ENCODE measurements at places on chromosomes 7 and 10. TPM values are rescaled to one million over a fixed set of nuclear protein-coding genes. Genes with fewer than 3 reads are reported as not detected.

NKX2-3 gene
- total RNA-seq = not detected

- H3K27ac ChIP-seq = no peak overlapping the region
- no peak overlapping the region for H3K4me3 ChIP-seq
- H3K4me1 ChIP-seq = no peaks in the 10 kb centered on the region
- H3K27me3 ChIP-seq = no peaks in the 10 kb centered on the region
- no peak for DNase-seq
- no peaks in the 10 kb centered on the region for H3K36me3 ChIP-seq
Observed at GRCh38 chr7:44239361-44239760, 38.6 kb downstream of the YKT6 start.

- no peak overlapping the region for H3K4me3 ChIP-seq
- H3K27me3 ChIP-seq = no peaks in the 10 kb centered on the region
- H3K4me1 ChIP-seq = no peaks in the 10 kb centered on the region
- H3K36me3 ChIP-seq = no peaks in the 10 kb centered on the region
- DNase-seq = no peak
Observed at GRCh38 chr7:75867390-75867717, 11.5 kb upstream of the RHBDD2 start.

CUL1 gene
- total RNA-seq = 39.7 TPM

SKIDA1 gene
- total RNA-seq = 0.13 TPM

STX1A gene
- total RNA-seq = 3.9 TPM

DNA sequence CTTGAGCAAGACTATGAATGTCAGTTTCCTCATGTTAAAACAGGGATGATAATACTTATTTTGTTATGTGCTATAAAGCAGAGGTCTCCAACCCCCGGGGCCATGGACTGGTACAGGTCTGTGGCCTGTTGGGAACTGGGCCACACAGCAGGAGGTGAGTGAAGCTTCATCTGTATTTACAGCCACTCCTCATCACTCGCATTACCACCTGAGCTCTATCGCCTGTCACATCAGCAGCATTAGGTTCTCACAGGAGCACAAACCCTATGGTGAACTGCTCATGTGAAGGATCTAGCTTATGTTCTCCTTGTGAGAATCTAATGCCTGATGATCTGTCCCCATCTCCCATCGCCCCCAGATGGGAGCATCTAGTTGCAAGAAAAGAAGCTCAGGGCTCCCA is 365.3 kb upstream of the SMIM30 start:
- no peak overlapping the region for H3K4me3 ChIP-seq
- H3K36me3 ChIP-seq = no peaks in the 10 kb centered on the region
- H3K27me3 ChIP-seq = no peaks in the 10 kb centered on the region
- H3K27ac ChIP-seq = no peak overlapping the region
- no peak for DNase-seq

DNA sequence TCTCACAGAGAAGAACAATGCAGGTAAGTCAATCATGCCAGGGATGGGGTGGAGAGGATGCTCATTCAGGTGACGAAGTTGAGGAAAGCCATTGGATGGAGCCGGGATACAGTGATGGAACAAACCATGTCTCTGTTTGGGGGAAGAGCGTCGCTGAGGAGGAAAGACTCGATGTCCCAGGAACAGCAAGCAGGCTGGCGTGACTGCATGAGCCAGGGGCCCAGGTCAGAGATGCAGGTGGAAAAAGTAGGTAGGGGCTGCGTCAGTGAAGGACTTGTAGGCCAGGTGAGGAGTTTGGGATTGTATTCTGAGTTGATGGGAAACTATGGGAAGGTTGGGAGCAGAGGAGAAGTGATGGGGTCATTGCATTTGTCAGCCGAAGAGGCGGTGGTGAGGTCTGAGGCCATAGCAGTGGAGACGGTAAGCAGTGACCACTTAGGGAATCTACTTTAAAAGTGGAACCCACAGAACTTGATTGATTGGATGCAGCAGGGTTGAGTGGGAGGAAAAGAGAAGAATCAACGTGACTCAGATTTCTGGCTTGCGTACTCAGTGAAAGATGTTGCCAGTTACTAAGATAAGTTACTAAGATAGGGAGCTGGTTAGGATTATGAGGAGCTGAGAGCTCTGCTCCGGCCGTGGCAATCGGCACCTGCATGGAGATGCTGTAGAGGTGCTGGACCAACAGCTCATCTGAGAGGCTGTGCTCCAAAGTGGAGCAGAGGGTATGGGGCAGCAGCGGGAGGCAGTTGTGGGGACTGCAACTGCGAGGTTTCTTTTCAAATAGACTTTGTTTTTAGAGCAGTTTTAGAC is 12.5 kb upstream of the IL2RA start:
- H3K36me3 ChIP-seq = no peaks in the 10 kb centered on the region
- H3K4me1 ChIP-seq = peaks cover 16% of the 10 kb centered on the region
- no peaks in the 10 kb centered on the region for H3K27me3 ChIP-seq
- no peak overlapping the region for H3K27ac ChIP-seq
- H3K4me3 ChIP-seq = no peak overlapping the region
- DNase-seq = no peak

SUV39H2 gene
- total RNA-seq = 25.8 TPM

DNA sequence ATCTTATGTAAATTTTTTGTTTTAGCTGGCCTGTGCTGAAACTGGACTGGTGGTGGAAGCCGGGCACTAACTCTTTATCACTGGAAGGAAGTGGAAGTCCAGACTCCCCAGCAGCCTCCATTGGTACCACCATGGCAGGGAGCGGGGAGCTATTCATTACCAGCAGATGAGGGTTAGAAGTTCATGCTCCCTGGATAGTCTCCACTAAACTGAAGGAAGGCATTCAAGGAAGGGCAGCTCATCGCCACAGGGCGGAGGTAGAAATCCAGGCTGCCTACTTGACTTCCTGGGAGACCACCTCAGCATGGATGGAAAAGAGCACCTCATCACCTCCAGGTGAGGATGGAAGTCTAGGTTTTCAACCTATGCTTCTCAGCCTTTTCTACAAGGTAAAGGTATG is 130.9 kb downstream of the SLC16A9 start:
- H3K36me3 ChIP-seq = no peaks in the 10 kb centered on the region
- H3K4me1 ChIP-seq = no peaks in the 10 kb centered on the region
- DNase-seq = no peak

RBP3 gene
- total RNA-seq = not detected

OIT3 gene
- total RNA-seq = not detected

DNA sequence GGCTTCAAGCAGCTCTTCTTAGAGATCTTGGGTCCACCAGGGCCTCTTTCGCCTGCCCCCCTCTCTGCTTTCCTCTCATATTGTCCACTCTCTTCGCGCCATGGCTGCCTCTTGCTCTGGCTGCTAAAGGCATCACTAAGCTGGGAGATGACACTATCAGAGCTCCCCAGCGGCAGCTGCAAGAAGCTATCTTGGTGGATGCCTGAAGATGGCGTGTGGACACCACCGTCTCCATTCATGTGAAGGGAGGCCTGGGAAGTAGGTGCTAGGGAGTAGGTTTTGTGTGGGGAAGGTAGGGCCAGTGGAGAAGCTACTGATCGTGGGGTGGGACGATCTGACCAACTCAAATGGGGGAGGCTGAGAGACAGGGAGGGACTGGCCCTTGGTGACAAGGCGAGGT is 45.9 kb upstream of the PDLIM1 start:
- DNase-seq = no peak
- H3K4me1 ChIP-seq = peaks cover 4% of the 10 kb centered on the region
- H3K27me3 ChIP-seq = no peaks in the 10 kb centered on the region
- no peak overlapping the region for H3K4me3 ChIP-seq

ANKRD61 gene
- not detected for total RNA-seq

- no peaks in the 10 kb centered on the region for H3K27me3 ChIP-seq
- no peak overlapping the region for H3K27ac ChIP-seq
- no peaks in the 10 kb centered on the region for H3K4me1 ChIP-seq
- no peak for DNase-seq
- H3K4me3 ChIP-seq = no peak overlapping the region
- no peaks in the 10 kb centered on the region for H3K36me3 ChIP-seq
Observed at GRCh38 chr10:132974249-132974796, 32.0 kb upstream of the CFAP46 start.

DNA sequence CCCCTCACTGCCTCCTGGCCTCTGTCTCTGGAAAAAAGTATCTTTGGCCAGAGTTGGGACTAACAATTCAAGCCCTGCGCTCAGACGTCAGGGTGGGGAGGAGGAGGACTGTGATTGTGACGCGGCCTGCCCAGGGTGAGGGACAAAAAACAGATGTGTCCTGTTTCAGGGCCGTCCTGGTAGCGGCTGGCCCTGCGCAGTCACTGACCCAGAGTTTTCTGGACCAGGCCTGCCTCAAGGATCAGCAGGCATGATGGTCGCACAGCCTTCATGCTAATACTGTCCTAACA is 110.1 kb downstream of the CYTH3 start:
- no peak for DNase-seq
- no peak overlapping the region for H3K27ac ChIP-seq
- H3K27me3 ChIP-seq = no peaks in the 10 kb centered on the region

DNA sequence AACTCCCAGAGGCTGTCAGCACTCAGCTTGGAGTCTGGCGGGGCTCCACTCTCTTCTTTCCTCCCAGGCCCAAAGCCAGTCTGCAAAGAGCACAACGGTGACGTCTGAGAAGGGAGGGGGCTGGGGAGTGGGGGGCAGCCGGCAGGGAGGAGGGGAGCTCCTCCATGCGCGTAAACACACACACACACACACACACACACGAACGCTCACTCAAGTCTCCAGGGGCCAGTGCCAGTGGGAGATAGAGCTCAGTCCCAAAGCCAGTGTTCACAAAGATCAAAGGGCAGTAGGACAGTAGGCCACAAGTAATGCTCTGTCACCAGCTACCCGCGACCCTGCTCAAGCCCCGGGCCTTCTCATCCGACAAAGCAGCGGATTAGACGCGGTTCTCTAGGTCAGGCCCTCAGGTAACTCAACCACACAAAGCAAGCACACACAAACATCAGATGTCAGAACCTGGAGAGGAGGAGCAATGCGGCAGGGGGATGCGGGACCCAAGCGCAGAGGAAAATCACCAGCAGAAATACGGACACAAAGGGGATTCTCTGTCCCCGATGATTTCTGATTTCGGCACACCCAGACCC is 19.9 kb downstream of the TCAF1 start:
- no peaks in the 10 kb centered on the region for H3K36me3 ChIP-seq
- H3K4me1 ChIP-seq = peaks cover 6% of the 10 kb centered on the region
- no peaks in the 10 kb centered on the region for H3K27me3 ChIP-seq

GRCh38 chr10:87038286-87038717 is 18.2 kb downstream of the FAM25A start:
- no peaks in the 10 kb centered on the region for H3K4me1 ChIP-seq
- H3K36me3 ChIP-seq = no peaks in the 10 kb centered on the region
- H3K4me3 ChIP-seq = no peak overlapping the region
- H3K27me3 ChIP-seq = no peaks in the 10 kb centered on the region
- H3K27ac ChIP-seq = no peak overlapping the region

- H3K36me3 ChIP-seq = no peaks in the 10 kb centered on the region
- DNase-seq = no peak
- H3K4me3 ChIP-seq = no peak overlapping the region
- H3K27ac ChIP-seq = no peak overlapping the region
- no peaks in the 10 kb centered on the region for H3K27me3 ChIP-seq
- H3K4me1 ChIP-seq = no peaks in the 10 kb centered on the region
Observed at GRCh38 chr7:55048221-55048859, 29.5 kb downstream of the EGFR start.

GRCh38 chr10:53479365-53479764 is 706.8 kb upstream of the MBL2 start:
- no peaks in the 10 kb centered on the region for H3K4me1 ChIP-seq
- no peaks in the 10 kb centered on the region for H3K27me3 ChIP-seq
- no peaks in the 10 kb centered on the region for H3K36me3 ChIP-seq
- H3K4me3 ChIP-seq = no peak overlapping the region

JCAD gene
- total RNA-seq = 0.13 TPM

GRCh38 chr7:27994639-27995038 is 186.0 kb downstream of the JAZF1 start:
- H3K27ac ChIP-seq = no peak overlapping the region
- DNase-seq = no peak
- H3K4me1 ChIP-seq = no peaks in the 10 kb centered on the region
- H3K4me3 ChIP-seq = no peak overlapping the region

IL2RA gene
- total RNA-seq = 5.3 TPM

- no peak for DNase-seq
- H3K4me3 ChIP-seq = no peak overlapping the region
- H3K4me1 ChIP-seq = no peaks in the 10 kb centered on the region
- H3K27me3 ChIP-seq = peaks cover 2% of the 10 kb centered on the region
- no peaks in the 10 kb centered on the region for H3K36me3 ChIP-seq
Observed at GRCh38 chr10:78905015-78905956, 163.5 kb upstream of the ZMIZ1 start.

- H3K4me3 ChIP-seq = no peak overlapping the region
- no peaks in the 10 kb centered on the region for H3K36me3 ChIP-seq
- no peak overlapping the region for H3K27ac ChIP-seq
- H3K4me1 ChIP-seq = no peaks in the 10 kb centered on the region
- no peak for DNase-seq
Observed at GRCh38 chr7:113373863-113374262, 255.5 kb upstream of the SMIM30 start.

GRCh38 chr10:3502673-3503072 is 282.3 kb downstream of the KLF6 start:
- no peak for DNase-seq
- H3K27ac ChIP-seq = no peak overlapping the region
- no peaks in the 10 kb centered on the region for H3K36me3 ChIP-seq

DNA sequence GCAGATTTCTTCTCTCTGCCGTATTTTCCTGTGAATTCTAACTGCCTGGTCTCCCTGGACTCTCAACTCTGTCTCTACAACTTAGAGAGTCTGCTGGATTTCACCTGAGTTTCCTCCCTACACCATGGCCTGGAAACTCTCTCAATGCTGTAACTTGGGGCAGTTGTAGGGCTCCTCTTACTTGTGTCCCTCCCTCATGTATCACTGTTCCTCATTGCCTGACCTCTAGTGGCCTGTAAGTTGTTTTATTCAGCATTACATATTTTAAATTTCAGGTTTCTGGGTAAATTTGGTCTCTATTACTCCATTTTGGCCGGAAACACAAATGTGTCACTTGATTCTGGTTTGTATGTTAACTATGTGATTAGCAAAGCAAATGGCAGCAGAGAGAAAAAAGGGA is 70.9 kb downstream of the DYNC1I1 start:
- no peaks in the 10 kb centered on the region for H3K36me3 ChIP-seq
- no peak overlapping the region for H3K27ac ChIP-seq
- H3K27me3 ChIP-seq = no peaks in the 10 kb centered on the region
- H3K4me1 ChIP-seq = no peaks in the 10 kb centered on the region
- DNase-seq = no peak
- no peak overlapping the region for H3K4me3 ChIP-seq

DNA sequence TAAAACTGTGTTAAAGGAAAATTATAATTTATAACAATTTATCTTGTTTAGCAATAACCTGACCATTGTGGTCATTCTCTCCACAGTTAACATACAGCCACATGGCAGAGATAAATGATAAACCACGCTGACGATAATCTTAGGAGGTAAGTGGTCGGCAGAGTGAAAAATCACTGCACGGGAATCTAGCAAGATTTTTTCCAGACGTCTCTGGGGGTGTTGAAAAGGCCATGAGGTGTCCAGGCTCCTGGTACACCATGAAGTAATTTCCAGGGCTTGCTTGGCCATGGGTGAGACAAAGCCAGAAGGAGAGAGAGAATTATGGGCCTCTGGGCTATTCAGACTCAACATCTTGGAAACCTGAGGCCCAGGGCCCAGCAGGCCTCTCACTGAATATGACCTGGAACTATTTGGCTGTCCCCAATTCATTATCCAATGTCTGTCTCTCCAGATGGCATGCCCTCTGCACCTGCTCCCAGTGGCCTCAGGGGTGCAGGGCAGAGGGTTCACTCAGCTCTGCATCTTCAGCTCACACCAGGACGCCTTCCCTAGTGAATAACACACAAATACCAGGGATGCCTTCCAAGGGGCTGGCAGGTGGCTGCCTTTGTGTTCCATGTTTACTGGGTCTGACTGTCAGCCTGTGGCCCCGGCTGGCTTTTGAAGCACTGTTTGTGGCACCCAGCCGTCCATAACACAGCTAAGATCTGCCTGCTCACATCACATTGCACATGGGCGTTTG is 590.4 kb upstream of the PFKP start:
- no peaks in the 10 kb centered on the region for H3K27me3 ChIP-seq
- no peak for DNase-seq
- no peaks in the 10 kb centered on the region for H3K4me1 ChIP-seq
- no peak overlapping the region for H3K27ac ChIP-seq
- no peaks in the 10 kb centered on the region for H3K36me3 ChIP-seq
- H3K4me3 ChIP-seq = no peak overlapping the region

All from GM12878 (cell line).